ENCODE measurements at places on chromosomes 3 and 15.

- DNase-seq, result no peak
These were observed 72.7 kb upstream of the LRTM1 start for GRCh38 chr3:55000546-55000945.

DNA sequence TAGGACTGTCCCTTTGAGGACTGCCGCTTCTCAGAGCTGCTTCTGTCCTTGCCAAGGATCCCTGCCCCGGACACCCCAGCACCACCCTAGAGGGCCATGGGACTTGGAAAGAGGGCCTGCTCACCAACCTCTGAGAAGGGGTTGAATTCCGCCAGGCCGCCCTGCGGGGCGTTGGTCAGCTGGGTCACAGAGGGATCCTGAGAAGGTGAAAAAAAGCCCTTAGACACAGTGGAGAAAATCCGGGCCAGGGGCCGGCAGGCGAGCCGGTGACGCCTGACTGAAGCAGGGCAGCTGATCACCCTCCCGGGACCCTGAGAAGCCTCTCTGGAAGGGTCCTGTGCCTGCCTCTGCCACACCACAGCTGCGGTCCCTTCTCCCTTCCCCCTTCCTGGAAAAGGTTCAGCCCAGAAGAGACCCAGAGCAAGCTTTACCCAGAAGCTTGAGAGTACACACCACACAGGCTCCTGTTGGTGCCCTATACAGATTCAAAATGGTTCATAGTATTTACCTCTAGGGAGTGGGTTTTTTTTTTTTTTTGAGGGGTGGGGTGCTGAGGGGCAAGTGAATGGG is 11.6 kb upstream of the ULK3 start:
- no peak for DNase-seq

DNA sequence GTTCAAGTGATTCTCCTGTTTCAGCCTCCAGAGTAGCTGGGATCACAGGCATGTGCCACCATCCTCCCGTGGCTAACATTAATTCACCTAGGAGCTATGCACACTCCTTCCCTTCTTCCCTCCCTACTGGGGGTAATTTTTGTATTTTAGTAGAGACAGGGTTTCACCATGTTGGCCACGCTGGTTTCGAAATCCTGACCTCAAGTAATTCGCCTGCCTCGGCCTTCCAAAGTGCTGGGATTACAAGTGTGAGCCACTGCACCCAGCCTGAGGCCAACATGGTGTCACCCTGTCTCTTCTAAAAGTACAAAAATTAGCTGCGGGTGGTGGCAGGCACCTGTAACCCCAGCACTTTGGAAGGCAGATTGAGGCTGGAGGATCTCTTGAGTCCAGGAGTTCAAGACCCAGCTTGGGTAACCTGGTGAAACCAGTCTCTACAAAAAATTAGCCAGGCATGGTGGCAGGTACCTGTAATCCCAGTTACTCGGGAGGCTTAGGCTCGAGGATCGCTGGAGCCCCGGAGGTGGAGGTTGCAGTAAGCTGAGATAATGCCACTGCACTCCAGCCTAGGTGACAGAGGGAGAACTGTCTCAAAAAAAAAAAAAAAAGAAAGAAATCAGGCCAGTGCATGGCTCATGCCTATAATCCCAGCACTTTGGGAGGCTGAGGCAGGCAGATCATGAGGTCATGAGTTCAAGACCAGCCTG is 6.1 kb downstream of the RNU5B-1 start:
- no peak for DNase-seq

DNA sequence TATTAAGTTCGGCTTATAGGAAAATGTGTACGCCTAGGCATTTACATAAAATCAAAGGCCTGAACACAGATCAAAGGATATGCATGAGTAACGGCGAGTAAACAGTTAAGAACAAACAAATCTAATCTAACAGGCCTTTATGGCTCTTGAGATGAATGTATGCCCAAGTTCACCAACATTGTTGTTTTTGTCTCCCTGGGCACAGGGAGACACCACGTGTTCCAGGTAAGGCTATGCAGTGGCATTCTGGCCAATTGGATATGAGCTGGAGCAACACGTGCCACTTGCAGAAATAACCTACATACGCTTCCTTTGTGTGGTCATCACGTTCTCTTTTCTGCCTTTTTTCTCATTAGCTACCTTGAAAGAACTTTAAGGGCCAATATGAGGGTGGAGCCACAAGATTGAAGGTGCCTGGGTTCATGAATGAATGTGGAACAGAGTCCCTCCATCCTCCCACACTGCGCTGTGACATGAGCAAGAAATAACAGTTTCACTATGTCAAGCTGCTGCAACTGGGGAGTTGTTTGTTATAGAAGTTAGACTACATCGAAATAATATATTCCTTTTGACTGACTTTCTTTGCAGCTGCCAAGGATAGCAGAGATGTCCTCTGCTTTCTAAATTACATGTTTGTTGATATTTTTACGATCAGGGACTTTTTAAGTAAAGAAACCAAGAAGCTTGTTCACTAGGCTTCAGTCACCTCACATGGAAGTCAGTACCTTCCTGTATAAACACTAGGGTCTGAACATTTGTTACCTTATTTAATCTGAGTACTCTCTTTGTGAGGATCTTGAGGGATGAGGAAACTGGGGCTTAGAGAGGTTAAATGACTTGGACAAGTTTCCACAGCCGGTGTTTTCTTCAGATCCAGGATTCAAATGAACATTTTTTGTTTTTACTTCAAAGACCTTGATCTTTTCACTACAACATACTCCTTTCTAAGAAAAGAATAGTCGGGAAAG is 427.5 kb upstream of the TBL1XR1 start:
- no peak for DNase-seq

DNA sequence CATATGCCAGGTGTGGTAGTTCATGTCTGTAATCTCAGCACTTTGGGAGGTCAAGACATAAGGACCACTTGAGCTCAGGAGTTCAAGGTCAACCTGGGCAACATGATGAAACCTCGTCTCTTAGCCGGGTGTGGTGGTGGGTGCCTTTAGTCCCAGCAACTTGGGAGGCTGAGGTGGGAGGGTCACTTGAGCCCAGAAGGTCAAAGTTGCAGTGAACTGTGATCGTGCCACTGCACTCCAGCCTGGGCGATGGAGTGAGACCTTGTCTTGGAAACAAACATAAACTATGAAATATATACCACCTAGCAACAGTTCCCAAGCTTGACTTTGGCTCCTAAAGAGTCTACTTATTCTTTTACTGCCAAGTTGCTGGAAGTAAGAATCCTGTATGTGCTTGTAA is 30.9 kb downstream of the UBE3A start:
- DNase-seq, result no peak
